ENCODE measurements at places on chromosomes 1 and 21.

DNA sequence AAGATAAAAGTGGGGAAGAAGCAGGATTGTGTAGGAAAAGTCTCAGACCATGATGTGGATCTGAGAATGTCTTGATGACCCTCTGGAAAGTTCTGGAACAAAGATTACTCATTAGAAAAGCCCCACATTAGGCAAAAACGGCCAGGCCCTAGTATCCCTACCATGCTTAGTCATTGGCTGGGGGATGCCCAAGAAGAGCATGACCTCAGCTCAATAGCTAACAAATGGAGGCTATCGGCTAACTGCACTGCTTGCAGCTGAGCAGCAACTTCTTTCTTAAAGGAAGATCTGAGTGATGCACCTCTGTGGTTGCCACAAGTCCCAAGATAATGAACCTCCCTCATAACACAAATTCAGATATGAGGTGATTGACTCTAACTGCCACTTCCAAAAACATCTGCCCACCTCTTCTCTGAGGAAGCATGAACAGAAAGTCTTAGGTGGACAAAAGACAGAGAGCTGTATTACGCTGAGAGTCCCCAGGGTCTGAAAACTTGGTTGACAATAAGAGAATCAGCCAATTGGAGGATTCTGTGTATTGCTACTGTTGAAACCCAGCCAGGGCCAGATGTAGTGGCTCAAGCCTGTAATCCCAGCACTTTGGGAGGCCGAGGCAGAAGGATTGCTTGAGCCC is 64.6 kb upstream of the AK4 start:
- no peak for DNase-seq

DNA sequence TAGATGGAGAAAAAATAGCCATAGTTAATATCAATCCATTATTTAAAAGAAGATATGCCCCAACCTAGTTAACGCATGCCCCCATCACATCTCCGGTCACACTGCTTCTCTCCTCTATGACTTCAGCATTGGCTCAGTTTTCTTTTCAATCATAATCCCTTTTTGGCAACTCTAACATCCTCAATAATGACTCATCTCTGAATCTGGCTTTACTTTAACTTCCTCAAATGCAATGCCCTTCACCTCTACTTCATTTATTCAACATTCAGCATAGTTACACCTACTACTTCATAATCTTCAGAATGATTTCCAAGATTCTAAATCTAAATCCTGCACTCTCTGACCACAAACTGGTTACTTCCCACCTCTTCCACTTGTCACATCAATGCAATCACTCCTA is 417.3 kb downstream of the USH2A start:
- no peak for DNase-seq

- DNase-seq, result no peak
Observed at GRCh38 chr1:232792949-232793348, 12.3 kb upstream of the MAP10 start.

- no peak for DNase-seq
Observed at GRCh38 chr1:26353210-26353859, 595 bp downstream of the CRYBG2 start.

DNA sequence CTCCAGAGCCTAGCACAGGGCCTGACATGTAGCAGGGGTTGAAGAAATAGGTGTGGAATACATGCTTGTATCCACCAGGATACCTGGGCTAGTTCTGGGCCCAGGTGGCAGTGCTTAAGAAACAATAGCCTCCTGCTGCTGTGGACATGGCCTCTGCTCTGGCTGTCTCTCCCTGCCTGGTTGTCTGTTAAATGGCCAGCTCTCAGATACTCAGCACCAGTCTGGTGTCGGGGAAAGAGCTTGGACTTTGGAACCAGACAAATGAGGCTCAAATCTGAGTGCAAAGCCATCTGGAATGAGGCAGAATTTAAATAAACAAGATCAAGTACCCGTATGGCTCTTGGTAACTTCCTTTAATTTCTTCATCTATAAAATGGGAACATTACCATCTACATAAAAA is 31.5 kb downstream of the SESN2 start:
- no peak for DNase-seq

GRCh38 chr1:27979151-27979858 is 19.5 kb downstream of the XKR8 start:
- no peak for DNase-seq

DNA sequence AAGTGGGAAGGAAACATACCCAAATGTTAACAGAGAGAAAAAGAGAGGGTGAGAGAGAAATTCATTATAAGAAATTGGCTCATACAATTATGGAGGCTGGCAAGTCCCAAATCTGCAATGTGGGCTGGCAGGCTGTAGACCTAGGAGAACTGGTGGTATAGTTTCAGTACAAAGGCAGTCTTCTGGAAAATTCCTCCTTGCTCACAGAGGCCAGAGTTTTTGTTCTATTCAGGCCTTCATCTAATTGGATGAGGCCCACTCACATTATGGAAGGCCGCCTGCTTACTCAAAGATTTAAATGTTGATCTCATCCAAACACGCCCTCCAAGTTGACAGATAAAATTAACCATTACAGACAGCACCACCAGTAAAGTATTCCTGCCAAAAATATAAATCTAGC is 36.1 kb upstream of the CAPZB start:
- DNase-seq, result no peak

DNA sequence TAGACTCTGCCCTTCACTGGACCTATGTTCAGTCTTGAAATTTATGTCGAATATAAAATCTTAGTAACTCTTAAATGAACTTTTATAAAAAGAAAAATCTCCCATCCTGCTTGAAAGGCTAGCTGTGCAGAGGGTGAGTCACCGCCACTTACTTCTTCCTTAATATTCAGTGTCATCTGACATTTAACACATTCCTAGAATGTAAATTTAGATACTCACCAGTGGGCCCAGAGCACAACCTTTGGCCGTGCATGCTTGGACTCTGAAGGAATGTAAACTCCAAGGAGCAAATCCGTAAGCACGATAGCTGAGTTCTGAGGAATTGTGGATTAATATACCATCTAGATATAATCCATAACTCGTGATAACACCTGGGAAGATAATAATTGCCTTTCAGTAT is 403.3 kb downstream of the KCTD3 start:
- no peak for DNase-seq

- DNase-seq, result no peak
Observed at GRCh38 chr1:236315518-236315917, 33.8 kb upstream of the ERO1B start.

DNA sequence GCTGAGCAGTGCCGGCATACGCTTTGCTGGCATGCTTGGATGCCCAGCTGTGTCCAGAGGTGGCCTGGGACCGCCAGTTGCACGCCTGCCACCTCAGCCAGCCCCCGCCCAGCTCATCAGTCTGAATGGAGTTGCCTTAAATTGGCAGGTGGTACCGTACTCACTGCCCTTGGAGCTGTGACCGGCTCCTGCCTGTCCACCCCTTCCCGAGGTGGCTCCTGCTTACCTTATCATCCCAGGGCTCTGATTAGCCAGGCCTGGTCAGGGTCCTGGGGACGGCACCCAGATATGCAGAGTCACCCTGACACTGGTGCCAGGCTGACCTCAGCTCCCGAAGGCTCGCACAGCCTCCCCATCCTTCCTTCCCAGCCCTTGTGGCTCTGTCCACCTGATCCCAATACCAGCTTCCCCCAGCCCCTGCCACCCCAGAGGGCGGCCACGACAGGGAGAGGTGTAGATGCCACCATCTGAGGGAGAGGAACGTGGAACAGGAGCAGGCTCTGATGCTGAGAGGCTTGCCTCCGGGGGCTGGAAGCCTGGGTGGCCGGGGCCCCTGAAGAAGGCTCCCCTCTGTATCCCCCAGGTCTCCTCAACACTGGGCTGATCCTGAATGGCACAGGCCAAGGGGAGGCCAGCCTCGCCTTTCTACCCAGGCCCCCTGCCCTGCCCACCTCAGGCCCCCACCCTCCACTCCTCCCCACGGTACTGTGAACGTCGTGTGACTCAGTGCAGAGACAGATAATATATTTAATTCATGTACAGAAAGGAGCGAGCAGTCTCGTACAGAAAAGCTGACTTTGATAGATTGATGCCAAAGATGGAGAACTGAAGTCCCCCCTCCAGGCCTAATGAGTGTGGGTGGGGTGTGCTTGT is 27.8 kb downstream of the CDK18 start:
- DNase-seq, result no peak

DNA sequence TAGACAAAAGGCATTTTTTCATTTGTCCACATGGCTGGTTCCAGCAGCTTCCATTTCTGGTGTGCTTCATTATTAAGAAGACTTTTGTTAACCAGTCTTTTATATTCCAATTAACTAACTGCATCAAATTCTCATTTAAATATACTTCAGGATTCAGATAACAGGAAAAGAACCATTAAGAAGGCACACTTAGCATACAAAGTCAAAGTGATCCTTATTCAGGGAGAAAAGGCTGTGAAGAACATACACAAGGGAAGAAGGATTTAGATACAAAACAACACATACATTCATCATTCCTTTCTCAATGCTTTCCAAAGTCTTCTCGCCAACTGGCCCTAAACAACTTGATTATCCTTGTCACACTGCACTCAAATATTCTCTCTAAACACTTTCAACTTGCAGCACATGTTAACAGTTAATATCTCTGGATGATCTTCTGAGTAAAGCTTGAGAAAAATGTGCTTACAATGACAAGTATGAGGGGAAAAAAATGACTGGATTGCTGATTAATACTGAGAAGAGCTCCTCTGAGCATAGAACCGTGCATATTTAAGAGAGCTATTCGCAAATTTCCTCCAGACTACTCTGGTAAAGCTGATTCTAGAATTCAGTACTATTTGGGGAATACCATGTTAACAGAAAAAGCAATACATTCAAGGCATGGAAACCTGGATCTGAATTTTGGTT is 225.2 kb upstream of the TNR start:
- DNase-seq, result no peak

GRCh38 chr21:45151445-45152160 is 77.2 kb downstream of the ADARB1 start:
- no peak for DNase-seq
